ENCODE measurements at places on chromosomes 4 and X.

GRCh38 chr4:109077505-109077904 lies 225.0 kb downstream of the COL25A1 start:
- peak; percentile 9 for DNase-seq

DNA sequence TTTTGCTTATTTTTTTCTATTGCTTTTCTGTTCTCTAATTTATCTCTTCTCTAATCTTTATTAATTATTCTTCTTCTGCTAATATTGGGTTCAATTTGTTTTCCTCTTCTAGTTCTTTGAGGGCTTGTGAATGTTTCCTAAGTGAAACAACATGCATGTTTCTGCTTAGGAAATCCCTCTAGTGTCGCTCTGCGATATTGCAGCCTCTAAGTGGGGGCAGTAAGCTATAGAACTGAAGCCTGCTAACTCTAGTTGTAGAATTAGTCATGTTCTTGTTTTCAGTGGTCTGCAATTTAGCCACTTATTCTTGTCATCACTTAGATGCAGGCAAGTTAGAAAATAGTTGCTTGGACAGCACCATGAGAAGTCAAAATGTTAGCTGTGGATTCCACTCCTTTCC lies 222.6 kb downstream of the SPIN4 start:
- peak; percentile 4 for DNase-seq

DNA sequence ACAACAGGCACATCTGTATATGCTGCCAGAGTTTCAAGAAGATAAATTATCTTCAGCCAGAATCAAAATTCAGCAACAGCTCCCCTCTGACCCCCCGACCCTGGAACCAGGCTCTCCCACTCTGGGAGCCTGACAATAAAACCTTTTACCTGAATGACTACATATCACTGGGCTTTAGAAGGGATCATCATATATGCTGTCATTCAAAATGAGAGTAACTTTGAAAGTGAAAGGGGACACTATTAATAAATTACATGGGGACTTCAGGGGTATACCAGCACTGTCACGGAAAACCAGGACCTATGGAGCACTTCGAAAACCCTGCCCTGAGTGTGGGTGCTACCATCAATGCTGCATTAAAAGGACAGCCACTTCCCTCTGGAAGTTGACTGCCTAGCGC lies 26.2 kb downstream of the TSPAN5 start:
- DNase-seq, result no peak

GRCh38 chr4:80229590-80229989 lies 32.3 kb downstream of the PRDM8 start:
- no peak for DNase-seq

DNA sequence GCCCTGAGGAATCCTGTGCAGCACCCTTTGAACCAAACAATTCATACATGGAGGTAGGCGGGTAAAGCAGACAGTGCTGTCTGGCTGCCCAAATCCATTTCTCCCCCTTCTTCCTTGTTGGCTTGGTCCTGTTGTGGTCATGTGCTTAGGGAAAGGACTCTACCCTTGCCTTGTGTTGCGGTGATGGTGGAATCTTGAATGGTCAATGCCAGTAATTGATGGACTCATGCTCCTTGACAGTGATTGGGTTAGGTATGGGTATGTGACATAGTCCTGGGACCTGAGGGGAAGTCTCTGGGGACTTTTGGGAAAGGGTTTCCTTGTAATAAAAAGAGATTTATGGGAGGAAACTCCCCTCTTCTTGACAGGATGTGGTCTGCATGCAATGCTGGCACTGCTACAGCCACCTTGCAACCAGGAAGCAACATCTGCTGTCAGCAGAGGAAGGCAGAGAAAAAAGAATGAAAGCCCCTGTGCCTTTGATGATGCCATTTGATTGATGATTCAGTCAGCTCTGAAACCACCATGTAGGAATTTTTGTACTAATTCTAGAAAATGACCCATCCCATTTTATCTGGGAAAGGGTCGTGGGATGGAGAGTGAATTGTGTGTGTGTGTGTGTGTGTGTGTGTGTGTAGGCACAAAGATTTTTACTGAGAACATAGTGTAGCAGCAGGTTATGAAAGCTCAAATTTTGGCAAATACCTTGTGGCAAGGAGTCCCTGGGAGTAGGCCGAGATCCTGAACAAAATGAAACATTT lies 30.0 kb upstream of the HUWE1 start:
- peak; percentile 49 for DNase-seq

- DNase-seq, result no peak
Measured at GRCh38 chr4:184424993-184425758, 49.2 kb downstream of the IRF2 start.

GRCh38 chrX:17501746-17502145 lies 126.7 kb downstream of the NHS start:
- DNase-seq, result no peak

DNA sequence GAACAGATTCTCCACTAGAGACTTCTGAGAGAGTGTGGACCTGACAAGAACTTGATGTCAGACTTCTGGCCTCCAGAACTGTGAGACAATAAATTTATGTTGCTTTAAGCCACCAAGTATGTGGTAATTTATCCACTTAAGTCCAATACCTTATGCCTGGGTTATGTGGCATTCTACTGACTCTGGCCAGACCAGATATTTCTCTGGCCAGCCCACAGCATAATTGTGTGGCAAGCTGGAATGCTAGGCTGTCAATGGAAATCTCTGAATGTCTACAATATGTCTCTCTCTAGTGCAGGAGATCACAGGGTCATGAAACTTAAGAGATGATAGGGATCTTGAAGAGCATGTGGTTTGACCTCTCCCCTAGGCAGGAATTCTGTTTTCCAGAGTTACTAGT lies 251.0 kb downstream of the ZNF674 start:
- peak; percentile 89 for DNase-seq

DNA sequence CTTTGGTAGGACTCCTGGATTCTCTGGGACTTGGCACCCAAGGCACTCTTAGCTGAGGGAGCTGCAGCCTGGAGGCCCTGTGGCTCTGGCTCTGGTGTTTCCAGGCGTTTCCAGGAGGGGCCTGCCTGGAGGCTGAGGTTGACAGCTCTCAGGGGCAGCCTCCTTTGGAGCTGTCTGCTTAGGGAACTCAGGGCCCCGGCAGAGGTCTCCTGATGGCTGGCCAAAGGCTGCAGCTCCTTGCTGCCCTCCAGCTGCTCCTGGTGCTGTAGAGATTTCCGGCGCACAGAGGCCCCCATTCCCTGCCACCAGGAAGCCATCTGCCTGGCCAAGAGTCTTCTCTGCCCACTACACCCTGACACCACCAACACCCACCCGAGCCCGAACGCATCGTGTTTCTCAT lies 25.3 kb upstream of the ARHGEF38 start:
- no peak for DNase-seq

DNA sequence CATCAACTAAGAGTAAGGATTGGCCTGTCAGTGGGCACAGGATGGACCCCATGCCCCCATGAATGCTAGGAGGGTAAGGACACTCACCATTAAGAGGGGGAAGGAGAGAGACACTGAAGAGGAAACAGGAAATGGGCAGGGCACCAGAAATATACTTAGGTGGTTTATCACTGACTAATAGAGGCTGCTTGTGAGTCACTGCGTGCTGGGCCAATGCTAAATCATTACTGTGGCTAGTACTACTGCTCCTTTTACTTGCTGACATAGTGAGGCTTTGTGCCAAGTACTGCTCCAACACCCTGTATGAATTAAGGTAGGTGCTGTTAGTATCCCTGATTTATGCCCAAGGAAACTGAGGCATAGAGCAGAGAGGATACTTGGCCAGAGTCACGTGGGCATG lies 130.4 kb upstream of the FRMPD4 start:
- peak; percentile 78 for DNase-seq

DNA sequence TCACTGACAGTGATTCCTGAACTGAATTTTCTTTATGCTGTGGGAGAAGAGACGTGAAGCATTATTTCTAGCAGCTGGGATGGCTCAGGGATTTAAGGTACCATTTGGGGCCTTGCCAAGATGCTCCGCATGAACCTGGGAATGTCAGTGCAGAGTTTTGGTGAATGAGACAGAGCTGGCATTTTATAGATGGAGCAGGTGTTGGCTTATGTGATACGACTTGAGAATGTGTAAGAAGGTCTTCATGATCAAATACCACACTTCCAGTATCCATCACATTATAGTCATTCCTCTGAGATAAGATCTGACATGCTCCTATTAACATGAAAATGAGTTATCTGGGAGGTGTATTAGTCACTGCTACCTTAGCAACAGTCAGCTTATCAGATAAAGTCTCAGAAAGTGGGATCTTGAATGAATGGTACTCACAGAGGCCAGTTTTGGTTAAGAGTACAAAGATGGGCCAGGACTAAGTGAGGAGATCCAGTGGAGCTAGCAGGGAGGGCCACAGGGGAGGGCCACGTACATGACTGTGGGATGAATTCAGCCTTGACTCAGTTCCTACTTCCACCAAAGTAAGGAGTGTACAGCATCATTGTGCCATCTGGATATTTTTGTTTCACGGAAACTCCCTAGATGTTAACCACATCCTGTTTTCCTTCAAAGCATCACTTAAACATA lies 116.7 kb downstream of the SPCS3 start:
- peak; percentile 78 for DNase-seq

- DNase-seq, result no peak
Measured at GRCh38 chr4:3640587-3640962, 108.4 kb upstream of the LRPAP1 start.

DNA sequence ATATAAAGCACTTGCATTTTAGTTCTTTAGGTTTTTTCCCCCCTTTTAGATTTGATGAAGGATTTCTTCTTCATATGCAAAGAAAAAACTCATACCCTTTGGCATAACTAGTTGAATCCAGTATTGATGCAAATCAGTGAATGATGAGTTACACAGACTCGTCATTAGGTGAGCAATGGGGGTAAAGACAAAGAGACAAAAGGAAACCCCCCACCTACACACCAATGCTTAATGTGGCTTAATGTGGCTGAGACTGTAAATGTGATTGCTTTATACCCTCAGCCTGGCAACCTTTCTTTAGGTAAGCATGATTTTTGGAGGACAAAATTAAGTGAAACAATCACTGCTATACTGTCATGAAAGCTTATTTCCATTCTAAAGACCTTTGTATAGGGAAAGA lies 39.5 kb downstream of the CD40LG start:
- no peak for DNase-seq

- peak; percentile 4 for DNase-seq
Measured at GRCh38 chr4:173958445-173958844, 325.0 kb downstream of the FBXO8 start.

DNA sequence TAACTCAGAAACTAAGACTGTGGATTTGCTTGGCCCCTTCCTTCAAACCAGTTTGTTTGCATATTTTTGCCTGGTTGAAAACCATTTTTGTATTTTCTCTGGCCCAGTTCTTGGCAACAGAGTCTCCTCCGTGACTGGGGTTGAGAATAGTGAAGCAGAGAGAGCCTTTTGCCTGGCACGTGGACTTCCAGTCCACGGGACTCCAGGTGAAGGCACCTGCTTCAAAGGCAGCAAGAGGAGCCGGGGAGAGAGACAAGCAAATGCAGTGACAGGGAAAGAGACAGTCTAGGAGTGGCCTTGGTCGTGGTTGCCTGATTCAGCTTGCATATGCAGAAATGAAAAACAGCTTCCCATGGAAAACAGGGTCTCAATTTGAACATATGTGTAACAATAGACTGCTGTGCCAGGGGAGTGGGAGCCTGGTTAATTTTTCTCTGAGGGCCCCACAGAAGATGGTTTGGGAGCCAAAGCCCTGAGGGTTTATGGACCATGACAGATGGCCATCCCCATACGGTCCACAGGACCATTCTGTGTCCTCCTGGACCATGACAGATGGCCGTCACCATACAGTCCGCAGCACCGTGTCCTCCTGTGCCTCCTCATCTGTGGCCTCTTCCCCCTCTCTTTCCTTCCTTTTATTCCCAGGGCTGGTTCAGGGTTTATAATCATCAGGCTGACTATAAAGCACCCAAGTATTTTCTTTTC lies 272.2 kb upstream of the RASGEF1B start:
- no peak for DNase-seq

- no peak for DNase-seq
Measured at GRCh38 chr4:113495790-113496189, 265.7 kb downstream of the CAMK2D start.

DNA sequence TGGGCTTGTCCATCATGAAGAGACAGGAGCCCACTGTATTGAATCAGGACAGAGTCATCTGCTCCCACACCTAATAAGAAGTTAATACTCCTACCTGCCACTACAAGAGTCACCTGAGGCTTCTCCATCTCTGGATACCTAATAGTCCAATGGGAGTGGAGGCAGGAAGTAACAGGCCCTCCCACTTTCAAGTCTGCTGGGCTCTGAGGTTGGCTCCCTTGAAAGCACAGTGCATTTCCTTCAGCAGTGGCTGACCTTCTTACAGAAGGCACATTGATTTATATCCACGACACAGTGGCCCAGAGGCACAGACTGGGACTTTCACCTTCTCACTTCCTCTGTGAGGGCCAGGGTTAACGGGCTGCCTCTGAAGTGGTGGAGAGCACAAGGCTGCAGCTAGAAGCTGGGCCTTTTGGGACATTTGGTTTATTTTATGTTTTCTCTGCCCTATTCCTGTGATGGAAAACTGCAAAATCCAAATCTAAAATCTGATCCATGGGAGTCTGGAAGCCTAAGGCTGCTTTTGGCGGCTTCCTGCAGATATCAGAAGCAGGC lies 38.1 kb downstream of the FRG2 start:
- no peak for DNase-seq

DNA sequence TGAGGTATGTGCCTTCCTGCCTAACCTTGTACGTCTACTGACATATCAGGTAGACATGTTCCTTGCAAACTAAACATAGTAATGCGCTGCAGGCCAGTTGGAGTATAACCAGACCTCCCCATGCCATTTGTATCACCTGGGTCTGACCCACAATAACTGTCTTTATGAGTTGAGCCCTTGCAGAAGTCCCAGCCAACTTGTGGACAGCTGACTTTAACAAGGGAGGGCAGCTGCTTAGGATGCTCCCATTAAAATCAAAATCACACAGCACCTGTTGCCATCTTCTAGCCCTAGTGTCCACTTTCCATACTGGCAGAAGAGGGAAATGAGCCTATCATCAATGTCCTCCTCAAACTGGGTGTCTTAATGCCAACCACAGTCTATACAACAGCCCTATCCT lies 41.6 kb downstream of the KANTR start:
- no peak for DNase-seq

DNA sequence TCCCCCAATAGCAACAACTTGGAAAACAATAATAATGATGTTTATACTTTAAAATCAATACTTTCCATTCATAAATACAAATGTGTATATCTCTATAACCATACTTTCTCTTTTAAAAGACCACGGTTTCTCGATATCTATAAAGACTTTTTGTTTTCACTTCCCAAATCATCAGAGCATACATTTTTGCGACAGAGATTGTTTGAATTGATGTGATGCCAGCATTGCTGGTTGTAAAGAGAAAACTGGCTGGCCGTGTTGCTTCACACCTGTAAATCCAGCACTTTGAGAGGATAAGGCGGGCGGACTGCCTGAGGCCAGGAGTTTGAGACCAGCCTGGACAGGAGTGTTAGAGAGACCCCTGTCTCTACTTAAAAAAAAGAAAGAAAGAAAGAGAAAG lies 77.6 kb upstream of the ZNF518B start:
- DNase-seq, result no peak

Measured in AG10803 (cell line).